HFFc6 (cell line): ENCODE measurements at places on chromosomes 5 and 9. TPM values are rescaled to one million over a fixed set of nuclear protein-coding genes. Genes with fewer than 3 reads are reported as not detected.
A peak's percentile ranks its signal among the peaks of the same experiment; 100 is the strongest.

- H3K36me3 ChIP-seq: no peaks in the 10 kb centered on the region
- H3K4me3 ChIP-seq: no peak overlapping the region
- H3K27me3 ChIP-seq: peaks cover 26% of the 10 kb centered on the region
- H3K27ac ChIP-seq: no peak overlapping the region
- DNase-seq: no peak
- no peaks in the 10 kb centered on the region for H3K4me1 ChIP-seq
Measured at GRCh38 chr9:126290871-126291270, 35.8 kb upstream of the MVB12B start.

GRCh38 chr5:179879690-179880010, 21.0 kb upstream of the MRNIP start:
- H3K27ac ChIP-seq: no peak overlapping the region
- H3K4me1 ChIP-seq: no peaks in the 10 kb centered on the region; the same call in 1 of the 2 replicates
- DNase-seq: no peak
- peaks cover 38% of the 10 kb centered on the region for H3K36me3 ChIP-seq
- no peaks in the 10 kb centered on the region; the same call in 1 of the 2 replicates for H3K27me3 ChIP-seq
- H3K4me3 ChIP-seq: no peak overlapping the region

- no peaks in the 10 kb centered on the region for H3K36me3 ChIP-seq
- no peak overlapping the region for H3K4me3 ChIP-seq
- no peak overlapping the region for H3K27ac ChIP-seq
- H3K27me3 ChIP-seq: no peaks in the 10 kb centered on the region
Measured at GRCh38 chr9:119667163-119667562, 297.9 kb upstream of the BRINP1 start.

GRCh38 chr5:156693113-156693512, 157.0 kb upstream of the PPP1R2B start:
- no peak for DNase-seq
- H3K4me1 ChIP-seq: no peaks in the 10 kb centered on the region
- H3K4me3 ChIP-seq: no peak overlapping the region
- H3K36me3 ChIP-seq: no peaks in the 10 kb centered on the region
- no peak overlapping the region for H3K27ac ChIP-seq

- H3K4me3 ChIP-seq: no peak overlapping the region
- DNase-seq: no peak
- no peak overlapping the region for H3K27ac ChIP-seq
- H3K4me1 ChIP-seq: peaks cover 76% of the 10 kb centered on the region
- no peaks in the 10 kb centered on the region for H3K27me3 ChIP-seq
Measured at GRCh38 chr5:95078868-95079267, 206.0 kb downstream of the MCTP1 start.

DNA sequence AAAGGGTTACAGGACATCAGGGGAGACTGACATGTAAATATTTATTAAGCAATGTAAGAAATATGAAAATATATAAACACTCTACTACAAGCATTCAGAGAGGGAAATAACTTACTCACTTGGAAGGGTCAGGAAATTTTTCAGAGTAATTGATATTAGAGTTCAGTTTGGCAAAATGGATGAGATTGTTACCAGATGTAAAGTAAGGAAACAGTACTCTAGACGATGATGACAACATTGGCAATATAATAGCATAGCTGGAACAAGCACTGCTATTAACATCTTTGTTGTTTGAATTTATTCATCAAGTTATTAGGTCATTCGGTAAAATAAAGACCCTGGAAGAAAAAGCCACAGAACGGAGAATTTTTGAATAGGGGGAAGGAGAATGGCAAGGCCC, 49.1 kb downstream of the GNA14 start:
- no peaks in the 10 kb centered on the region for H3K36me3 ChIP-seq
- H3K27ac ChIP-seq: no peak overlapping the region
- H3K4me1 ChIP-seq: no peaks in the 10 kb centered on the region
- no peak overlapping the region for H3K4me3 ChIP-seq
- H3K27me3 ChIP-seq: peaks cover 12% of the 10 kb centered on the region
- no peak for DNase-seq

GRCh38 chr9:110244616-110245015, 11.7 kb downstream of the TXN start:
- no peak overlapping the region for H3K27ac ChIP-seq
- no peaks in the 10 kb centered on the region; the same call in 1 of the 2 replicates for H3K4me1 ChIP-seq
- H3K27me3 ChIP-seq: 0 out of 2 replicates have a peak, but pooled peaks cover 2% of the 10 kb centered on the region
- peaks cover 22% of the 10 kb centered on the region for H3K36me3 ChIP-seq

DNA sequence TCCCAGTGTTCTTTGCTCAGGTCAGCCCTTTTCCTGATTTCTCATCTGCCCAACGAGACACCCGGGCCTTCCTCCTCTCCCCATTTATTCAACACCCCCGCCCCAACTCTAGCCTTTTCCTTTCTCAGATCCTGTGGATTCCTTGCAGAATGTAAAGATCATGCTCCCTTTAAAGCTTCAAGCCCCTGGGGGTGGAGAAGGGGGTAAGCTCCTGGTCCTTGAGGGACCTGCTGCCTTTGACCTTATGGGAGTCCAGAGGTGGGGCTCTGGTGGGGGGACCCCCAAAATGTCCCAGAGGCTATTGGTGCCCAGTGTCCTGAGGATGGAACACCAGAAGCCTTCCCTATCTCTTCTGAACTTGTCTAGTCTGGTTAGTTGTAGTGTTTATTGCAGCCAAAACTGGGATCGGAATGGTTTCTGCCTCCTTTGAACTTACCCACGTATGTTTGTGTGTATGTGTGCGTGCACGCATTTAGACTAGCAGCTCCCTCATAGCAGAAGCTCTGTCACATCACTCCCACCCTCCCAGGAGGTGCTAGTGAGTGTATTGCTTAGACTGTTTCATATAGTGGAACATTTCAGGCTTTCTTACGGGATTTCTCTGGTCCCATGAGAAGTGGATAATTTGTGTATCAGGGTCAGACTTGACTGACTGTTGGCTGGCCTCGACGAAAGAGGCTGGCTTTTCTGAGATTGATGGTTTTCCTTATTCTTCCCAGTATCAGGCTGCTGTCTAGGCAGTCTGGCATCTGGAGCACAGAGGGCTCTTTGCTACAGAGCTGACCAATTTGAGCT, 1.1 kb downstream of the GALNT10 start:
- H3K27me3 ChIP-seq: peaks cover 2% of the 10 kb centered on the region
- peaks cover 15% of the 10 kb centered on the region for H3K36me3 ChIP-seq
- H3K27ac ChIP-seq: peak overlapping the region; percentile 97
- H3K4me1 ChIP-seq: peaks cover 58% of the 10 kb centered on the region
- peak; percentile 60 for DNase-seq

DNA sequence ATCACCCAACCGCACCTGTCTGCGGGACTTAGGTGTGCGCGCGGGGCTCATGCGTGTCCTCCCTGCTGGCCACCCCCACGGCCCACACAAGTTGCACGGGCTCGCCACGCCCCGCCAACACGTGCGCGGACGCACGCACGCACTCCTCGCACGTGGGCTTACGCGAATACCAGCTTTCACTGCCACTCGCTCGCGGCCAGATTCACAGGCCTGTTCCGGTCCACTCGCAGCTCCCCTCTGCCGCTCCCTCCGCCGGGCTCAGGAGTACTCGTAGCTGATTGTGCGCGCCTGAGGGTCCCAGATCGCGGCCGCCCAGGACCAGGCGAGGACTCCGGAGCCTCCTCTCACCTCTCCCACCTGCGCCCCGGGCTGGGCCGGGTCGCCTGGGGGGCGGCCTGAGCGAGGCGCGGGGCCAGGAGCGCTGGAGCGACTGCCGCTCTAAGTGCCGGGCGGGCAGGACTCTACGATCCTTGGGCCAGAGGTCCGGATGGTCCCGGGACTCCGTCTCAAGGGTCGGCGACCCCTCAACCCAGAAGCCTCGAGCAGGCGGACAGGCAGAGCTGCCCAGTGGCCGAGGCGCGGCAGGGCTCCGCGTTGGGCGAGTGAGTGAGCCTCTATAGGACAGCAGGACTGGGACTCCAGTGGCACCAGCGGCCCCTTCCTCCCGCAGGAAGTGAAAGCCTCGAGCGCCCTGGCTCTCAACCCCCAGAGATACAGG, 3.4 kb downstream of the PCDHGC5 start:
- DNase-seq: no peak
- no peak overlapping the region for H3K4me3 ChIP-seq
- no peak overlapping the region for H3K27ac ChIP-seq

- H3K36me3 ChIP-seq: peaks cover 2% of the 10 kb centered on the region; the same call in 1 of the 2 replicates
- H3K27ac ChIP-seq: peak overlapping the region; percentile 95
- H3K27me3 ChIP-seq: no peaks in the 10 kb centered on the region; the same call in none of the 2 replicates
Measured at GRCh38 chr5:150780187-150780692, 1.7 kb downstream of the SMIM3 start.

- H3K27ac ChIP-seq: no peak overlapping the region
- no peak for DNase-seq
- no peaks in the 10 kb centered on the region for H3K4me1 ChIP-seq
- H3K27me3 ChIP-seq: no peaks in the 10 kb centered on the region; the same call in none of the 2 replicates
Measured at GRCh38 chr9:29068461-29068860, 1495.2 kb upstream of the C9orf72 start.

DNA sequence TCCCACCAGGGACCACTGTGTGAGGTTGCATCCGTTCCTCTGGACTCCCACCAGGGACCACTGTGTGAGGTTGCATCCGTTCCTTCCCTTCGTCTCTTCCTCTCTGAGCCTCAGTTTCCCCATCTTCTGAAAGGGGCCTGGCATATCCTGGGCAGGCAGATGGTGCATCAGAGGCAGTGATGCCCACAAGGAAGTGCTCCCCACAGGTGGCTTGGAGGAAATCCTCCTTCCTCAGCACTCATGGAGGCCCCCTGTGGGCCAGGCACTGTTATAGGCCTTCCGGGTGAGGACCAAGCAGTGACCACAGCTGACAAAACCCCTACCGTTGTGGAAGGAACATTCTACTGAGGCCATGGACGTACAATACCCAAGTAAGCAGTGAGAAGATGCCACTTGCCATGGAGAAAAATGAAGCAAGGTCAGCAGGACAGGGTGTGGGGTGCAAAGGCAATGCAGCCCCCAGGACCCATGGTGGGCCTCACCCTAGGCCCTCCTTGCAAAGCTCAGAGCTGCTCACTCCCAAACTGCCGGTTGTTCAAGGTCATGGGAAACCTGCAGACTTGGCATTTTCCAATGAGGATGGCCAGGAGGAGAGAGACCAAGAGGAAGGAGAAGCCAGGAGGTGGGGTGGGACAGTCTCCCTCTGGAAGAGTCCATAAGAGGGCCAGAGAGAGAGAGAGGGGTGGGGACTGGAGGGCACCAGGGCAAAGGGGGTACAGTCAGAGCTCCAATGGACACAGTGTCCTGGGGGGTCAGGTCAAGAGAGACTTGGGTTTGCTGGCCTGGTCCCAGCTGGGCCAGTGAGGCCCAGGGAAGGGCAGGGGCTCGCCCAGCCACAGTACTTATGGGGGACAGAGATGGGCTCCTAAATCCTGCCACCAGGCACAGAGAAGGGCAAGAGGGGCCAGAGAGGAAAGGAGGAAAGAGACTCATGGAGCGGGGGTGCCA, 51.1 kb downstream of the C9orf50 start:
- peaks cover 8% of the 10 kb centered on the region for H3K36me3 ChIP-seq
- peak overlapping the region; percentile 78 for H3K4me3 ChIP-seq
- H3K27ac ChIP-seq: peak overlapping the region; percentile 96
- peaks cover 3% of the 10 kb centered on the region for H3K27me3 ChIP-seq

DNA sequence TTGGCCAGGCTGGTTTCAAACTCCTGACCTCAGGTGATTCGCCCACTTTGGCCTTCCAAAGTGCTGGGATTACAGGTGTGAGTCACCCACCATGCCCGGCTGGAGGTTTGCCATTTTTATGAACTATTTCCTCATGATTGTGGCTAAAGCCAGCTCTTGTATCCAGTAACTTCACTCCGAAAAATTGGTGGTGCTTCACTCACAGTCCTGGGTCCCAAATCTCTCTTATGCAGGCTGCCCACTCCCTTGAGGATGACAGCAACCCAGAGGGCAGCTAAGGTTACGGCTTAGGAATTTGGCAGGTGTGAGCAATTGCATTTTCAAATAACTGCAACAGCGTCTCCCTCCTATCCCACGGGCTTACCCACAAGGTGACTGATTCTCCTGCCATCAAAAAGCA, 23.4 kb upstream of the FUBP3 start:
- no peak overlapping the region for H3K4me3 ChIP-seq
- H3K27ac ChIP-seq: no peak overlapping the region
- H3K27me3 ChIP-seq: peaks cover 19% of the 10 kb centered on the region
- H3K36me3 ChIP-seq: 0 out of 2 replicates have a peak, but pooled peaks cover 4% of the 10 kb centered on the region

DNA sequence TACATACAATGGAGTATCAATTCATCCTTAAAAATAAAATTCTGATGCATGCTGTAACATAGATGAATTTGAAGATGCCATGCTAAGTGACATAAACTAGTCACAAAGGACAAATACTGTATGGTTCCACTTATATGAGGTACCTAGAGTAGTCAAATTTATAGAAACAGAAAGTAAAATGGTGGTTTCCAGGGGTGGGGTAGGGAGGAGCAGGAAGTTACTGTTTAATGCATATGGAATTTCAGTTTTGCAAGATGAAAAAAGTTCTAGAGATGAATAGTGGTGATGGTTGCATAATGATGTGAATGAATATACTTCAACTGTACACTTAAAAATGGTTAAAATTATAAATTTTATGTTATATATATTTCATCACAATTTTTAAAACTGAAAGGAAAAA, 57.3 kb upstream of the FNIP1 start:
- H3K27me3 ChIP-seq: peaks cover 3% of the 10 kb centered on the region
- no peak overlapping the region for H3K27ac ChIP-seq
- no peak for DNase-seq
- peaks cover under 1% of the 10 kb centered on the region; the same call in 1 of the 2 replicates for H3K36me3 ChIP-seq
- no peak overlapping the region for H3K4me3 ChIP-seq

DNA sequence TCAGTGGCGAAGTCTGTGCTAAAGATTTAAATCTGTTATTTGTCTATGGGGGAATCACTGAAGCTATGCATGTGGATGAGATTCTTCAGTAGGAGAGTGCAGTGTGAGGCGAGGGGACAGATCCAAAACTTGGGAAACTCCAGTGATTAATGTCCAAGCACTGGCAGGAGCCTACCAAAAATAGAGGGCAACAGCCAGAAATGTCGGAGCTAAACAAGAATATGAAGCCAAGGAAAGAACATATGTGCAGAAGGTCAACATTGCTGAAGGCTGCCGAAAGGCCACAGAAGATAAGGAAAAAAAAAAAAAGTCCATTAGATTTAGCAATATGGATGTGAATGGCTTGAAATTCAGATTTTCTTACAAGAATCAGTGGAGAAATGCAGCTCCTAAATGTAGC, 61.8 kb downstream of the C6 start:
- peaks cover 3% of the 10 kb centered on the region for H3K27me3 ChIP-seq
- no peak overlapping the region for H3K27ac ChIP-seq
- no peak overlapping the region for H3K4me3 ChIP-seq
- peaks cover 8% of the 10 kb centered on the region; the same call in 1 of the 2 replicates for H3K4me1 ChIP-seq
- DNase-seq: no peak
- no peaks in the 10 kb centered on the region for H3K36me3 ChIP-seq

GRCh38 chr5:45799388-45799787, 103.2 kb upstream of the HCN1 start:
- no peak overlapping the region for H3K4me3 ChIP-seq
- H3K36me3 ChIP-seq: no peaks in the 10 kb centered on the region; the same call in 1 of the 2 replicates
- H3K27ac ChIP-seq: no peak overlapping the region
- no peaks in the 10 kb centered on the region for H3K4me1 ChIP-seq
- no peaks in the 10 kb centered on the region for H3K27me3 ChIP-seq
- no peak for DNase-seq

- no peak for DNase-seq
- H3K4me3 ChIP-seq: no peak overlapping the region
- peaks cover 12% of the 10 kb centered on the region for H3K36me3 ChIP-seq
- H3K27me3 ChIP-seq: peaks cover 29% of the 10 kb centered on the region
Measured at GRCh38 chr9:137504432-137504777, 45.3 kb upstream of the NSMF start.

TERT gene
- total RNA-seq: 2,274 to 3,957 TPM (median 2,316 TPM) in 3 replicates

SLC6A18 gene
- total RNA-seq: not detected in 3 replicates

PCDHA7 gene
- total RNA-seq: 0.16 to 0.22 TPM (median 0.19 TPM) in 3 replicates

TYRP1 gene
- total RNA-seq: not detected in 3 replicates

CXCL14 gene
- not detected in 3 replicates for total RNA-seq
